T-helper 1 cell (primary cell): ENCODE measurements at places on chromosomes 13 and 19.

GRCh38 chr19:3116621-3117020 is 19.2 kb upstream of the GNA15 start:
- DNase-seq = no peak

DNA sequence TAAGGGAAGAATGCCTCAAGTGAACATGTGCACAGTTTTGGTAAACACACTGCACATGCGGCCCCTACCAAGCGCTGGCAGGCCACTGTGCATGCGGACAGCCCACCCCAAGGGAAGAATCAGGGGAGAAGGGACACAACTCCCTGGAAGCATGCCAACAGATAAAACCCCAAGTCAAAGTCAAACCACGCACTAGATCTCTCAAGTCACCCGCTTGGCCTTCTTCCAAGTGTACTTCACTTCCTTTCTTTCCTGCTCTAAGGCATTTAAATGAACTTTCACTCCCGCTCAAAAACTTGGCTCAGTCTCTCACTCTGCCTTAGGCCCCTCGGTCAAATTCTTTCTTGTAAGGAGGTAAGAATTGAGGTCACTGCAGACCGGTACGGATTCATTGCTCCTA is 4.6 kb upstream of the RFXAP start:
- DNase-seq = no peak

- DNase-seq = no peak
These were observed 17.2 kb downstream of the ENOX1 start for GRCh38 chr13:43769529-43769928.

- no peak for DNase-seq
These were observed 51.8 kb downstream of the CCDC70 start for GRCh38 chr13:51913421-51914136.
